NCI-H446 (cell line): ENCODE measurements at places on chromosomes 6 and 20.

GRCh38 chr6:7060769-7061516, 46.8 kb upstream of the RREB1 start:
- no peak for DNase-seq

- DNase-seq: no peak
Observed at GRCh38 chr6:125356884-125357283, 55.1 kb upstream of the HDDC2 start.

DNA sequence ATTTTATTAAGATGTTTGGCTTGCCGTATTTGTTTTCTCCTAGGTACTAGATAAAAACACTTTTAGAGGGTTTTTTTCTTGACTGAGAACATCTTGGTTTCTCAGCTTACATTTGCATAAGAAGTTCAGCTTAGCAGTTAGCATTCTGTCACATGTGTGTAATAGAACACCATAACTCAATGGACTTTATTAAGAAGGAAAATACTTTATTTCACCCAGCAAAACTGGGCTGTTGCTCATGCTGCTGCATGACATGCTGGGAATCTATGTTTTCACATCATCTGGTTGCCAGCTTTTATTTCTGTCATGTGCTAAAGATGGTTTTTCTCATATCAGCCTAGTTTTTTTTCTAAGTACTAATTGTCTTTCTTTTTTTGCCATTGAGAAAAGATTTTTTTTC, 144.6 kb downstream of the UTRN start:
- DNase-seq: no peak

DNA sequence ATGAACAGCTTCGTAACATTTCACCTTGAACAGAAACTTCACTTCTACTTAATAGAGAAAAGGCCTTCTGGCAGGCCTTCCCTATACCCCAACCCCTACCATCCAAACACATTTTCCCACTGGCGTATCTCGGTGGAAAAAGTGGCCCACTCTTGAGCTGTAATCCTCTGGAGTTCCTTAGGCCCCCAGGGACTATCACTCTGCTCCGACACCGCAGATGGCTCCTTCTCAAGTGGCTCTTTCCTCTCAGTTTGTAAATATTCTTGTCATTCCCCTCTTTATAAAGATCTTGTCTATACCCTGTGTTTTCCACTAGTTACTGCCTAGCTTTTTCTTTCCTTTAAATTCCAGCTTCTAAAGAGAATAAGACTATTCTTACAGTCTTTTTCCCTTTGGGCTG, 108.7 kb downstream of the MYB start:
- DNase-seq: no peak

DNA sequence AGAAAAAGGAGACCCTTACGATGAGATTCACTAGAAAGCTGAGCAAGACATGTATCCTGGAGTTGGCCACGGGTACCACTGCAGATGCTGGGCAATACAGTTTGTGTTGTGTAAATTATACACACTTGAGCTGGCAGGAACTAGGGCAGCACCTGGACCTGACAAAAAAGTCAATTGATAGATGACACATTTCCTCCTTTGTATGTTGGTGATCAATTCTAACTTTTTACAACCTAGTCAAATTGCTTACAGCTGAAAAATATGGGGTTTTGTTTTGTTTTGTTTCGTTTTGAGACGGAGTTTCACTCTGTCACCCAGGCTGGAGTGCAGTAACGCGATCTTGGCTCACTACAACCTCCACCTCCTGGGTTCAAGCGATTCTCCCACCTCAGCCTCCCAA, 108.9 kb downstream of the UST start:
- no peak for DNase-seq
